ENCODE measurements at places on chromosomes 1 and 21.
A peak's percentile ranks its signal among the peaks of the same experiment; 100 is the strongest.

GRCh38 chr1:169585181-169585580 is 1.1 kb downstream of the F5 start:
- DNase-seq = no peak

- no peak for DNase-seq
Observed at GRCh38 chr1:197973206-197973605, 56.0 kb downstream of the LHX9 start.

GRCh38 chr1:30700528-30701257 is 22.7 kb downstream of the MATN1 start:
- no peak for DNase-seq

DNA sequence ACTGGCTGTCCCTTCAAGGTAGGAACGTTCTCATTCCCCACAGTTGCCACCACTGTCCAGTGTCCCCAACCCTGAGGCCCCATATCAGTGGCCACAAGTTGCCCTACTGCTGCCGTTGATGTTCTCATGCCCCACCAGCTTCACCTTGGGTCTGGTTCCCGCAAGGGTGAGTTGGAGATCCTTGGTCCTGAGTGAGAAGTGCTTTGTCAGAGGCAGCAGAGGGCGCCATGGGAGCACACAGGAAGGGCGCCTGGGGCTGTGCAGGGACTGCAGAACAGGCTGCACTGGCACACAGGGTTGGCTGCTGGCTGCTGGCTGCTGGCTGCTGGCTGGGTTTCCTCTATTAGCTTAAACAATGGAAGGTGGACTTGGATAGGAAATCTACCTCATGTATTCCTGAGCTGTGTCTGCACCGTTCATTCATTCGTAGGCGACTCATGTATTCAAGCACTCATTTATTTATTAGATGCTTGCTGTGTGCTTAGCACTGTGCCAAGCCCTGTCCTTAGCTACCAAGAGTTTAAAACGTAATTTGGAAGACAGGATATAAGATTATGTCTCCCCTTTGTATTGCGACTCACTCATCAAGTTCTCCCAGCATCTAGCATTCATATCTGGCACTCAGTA is 2.1 kb upstream of the S100A9 start:
- DNase-seq = no peak

DNA sequence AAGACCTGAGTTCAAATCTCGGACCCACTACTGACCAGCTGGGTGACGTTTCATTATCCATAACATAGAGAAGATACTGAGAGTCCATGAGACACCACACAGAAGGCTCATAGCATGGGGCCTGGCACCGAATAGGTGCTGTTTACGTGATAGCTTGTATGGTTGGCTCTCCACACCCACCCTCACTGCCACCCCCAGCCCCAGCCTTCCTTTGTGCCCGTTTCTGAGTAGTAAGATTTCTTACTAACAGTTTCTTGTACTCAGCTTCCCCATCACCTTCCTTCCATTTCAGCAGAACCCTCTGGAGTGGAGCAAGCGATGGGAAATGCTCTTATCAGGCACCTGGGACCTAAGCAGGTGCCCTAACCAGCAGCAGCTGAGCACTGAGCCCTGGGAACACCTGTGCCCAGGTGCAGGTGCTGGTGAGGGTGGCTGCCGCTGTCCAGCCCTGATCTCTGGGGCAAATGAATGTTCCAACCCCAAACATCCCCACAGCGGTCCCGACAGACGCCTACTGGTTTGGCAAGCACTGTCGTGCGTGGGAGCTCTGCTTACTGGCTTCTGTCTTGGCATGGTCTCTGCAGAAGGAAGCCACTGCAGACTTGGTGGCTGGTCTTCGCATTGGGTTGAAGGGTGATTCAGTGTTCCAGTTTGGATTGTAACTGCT is 225.4 kb downstream of the CAMTA1 start:
- no peak for DNase-seq

- DNase-seq = peak; percentile 55
Observed at GRCh38 chr1:225462714-225463574, 35.1 kb upstream of the LBR start.
